ENCODE measurements at places on chromosomes 3 and 15. TPM values are rescaled to one million over a fixed set of nuclear protein-coding genes. Genes with fewer than 3 reads are reported as not detected.

The CORO2B gene
- 3.7 TPM for total RNA-seq

The OPA1 gene
- 37.1 TPM for total RNA-seq

The ABI3BP gene
- total RNA-seq = 8.5 TPM

The LINGO1 gene
- total RNA-seq = under 0.01 TPM

The LMOD3 gene
- total RNA-seq = not detected

The ACAN gene
- not detected for total RNA-seq

The CDV3 gene
- 199 TPM for total RNA-seq

The ATP2B2 gene
- total RNA-seq = not detected

The ADAMTS9 gene
- 51.8 TPM for total RNA-seq

The SLC12A8 gene
- total RNA-seq = 0.74 TPM

The B3GNT5 gene
- 27.4 TPM for total RNA-seq

The CCR3 gene
- total RNA-seq = not detected

The MEX3B gene
- total RNA-seq = 3.0 TPM

The CSPG4 gene
- total RNA-seq = under 0.01 TPM

The TM4SF18 gene
- 346 TPM for total RNA-seq

The TSC22D2 gene
- 12.5 TPM for total RNA-seq

The CHRM5 gene
- total RNA-seq = not detected

The GOLGA8M gene
- 0.20 TPM for total RNA-seq

The DUOXA2 gene
- total RNA-seq = not detected

The CLDN16 gene
- total RNA-seq = 0.39 TPM

The TGM4 gene
- total RNA-seq = 0.07 TPM

The HGD gene
- 0.20 TPM for total RNA-seq

The NANOGP8 gene
- 0.20 TPM for total RNA-seq

The CFAP100 gene
- total RNA-seq = not detected

The ITIH1 gene
- total RNA-seq = not detected

The PPP4R2 gene
- total RNA-seq = 27.6 TPM

The CATSPER2 gene
- 0.33 TPM for total RNA-seq

The ANKRD28 gene
- 37.3 TPM for total RNA-seq

The MUSTN1 gene
- not detected for total RNA-seq

The SCAANT1 gene
- not detected for total RNA-seq

The ITIH3 gene
- total RNA-seq = not detected

The DAPK2 gene
- 4.0 TPM for total RNA-seq

The MESD gene
- 23.4 TPM for total RNA-seq

The LYZL4 gene
- not detected for total RNA-seq

The UNC13C gene
- total RNA-seq = not detected

The FANCI gene
- 33.8 TPM for total RNA-seq

The NTRK3 gene
- not detected for total RNA-seq

The ALDH1L1 gene
- not detected for total RNA-seq

The FAN1 gene
- 9.4 TPM for total RNA-seq

The CCDC54 gene
- total RNA-seq = not detected

The VIPR1 gene
- total RNA-seq = not detected

The SENP8 gene
- 1.3 TPM for total RNA-seq

The C3orf22 gene
- not detected for total RNA-seq

The C15orf62 gene
- total RNA-seq = 0.13 TPM

The KLF15 gene
- 0.27 TPM for total RNA-seq

The SAMMSON gene
- not detected for total RNA-seq

The GUCA1C gene
- total RNA-seq = not detected
